ENCODE measurements at places on chromosomes 2 and 18.
A peak's percentile ranks its signal among the peaks of the same experiment; 100 is the strongest.

DNA sequence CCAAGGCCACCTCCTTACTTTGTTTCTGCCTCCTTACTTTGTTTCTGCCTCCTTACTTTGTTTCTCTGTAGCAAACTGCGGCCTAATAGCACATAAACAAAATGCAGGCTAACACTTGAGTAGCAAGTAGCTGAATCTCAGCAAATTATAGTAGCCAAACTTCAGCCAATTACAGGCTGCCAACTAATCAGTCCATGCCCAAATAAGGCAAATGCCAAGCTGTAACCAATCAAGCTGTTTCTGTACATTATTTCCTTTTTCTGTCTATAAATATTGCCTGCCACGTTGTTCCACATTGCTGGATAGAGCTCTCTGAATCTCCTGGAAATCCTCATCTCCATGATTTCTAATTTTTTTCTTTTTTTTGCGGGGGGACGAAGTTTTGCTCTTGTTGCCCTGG is 28.7 kb upstream of the FRZB start:
- no peak for DNase-seq

DNA sequence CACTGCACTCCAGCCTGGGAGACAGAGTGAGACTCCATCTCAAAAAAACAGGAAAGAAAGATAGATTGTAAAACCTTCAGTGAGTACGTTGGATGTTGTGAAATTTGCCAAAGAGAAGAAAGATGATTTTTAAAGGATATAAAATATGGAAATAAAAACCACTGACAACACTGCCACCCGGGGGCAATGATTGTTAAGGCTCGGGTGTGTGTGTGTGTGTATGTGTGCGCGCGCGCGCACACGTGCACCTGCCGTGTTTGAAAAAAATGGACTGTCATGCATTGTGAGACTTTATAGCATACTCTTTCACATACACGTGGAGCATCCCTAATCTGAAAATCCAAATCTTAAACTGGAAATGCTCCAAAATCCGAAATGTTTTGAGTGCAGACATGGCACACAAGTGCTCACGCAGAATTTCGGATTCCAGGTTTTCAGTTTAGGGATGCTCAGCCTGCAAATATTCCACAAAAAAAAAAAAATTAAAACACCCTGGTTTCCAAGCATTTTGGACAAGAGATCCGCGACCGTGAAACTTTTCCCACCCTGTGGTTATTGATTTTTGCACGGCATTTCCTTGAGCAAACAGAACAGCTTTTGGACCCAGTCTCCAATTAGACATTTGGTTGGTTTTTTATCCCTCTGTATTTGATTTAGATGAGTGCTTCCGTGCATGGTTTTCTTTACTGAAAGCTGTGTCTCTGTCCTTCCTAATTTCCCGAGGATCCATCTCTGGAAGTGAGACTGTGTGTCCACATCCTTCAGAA is 269.2 kb downstream of the AGAP1 start:
- DNase-seq: no peak

DNA sequence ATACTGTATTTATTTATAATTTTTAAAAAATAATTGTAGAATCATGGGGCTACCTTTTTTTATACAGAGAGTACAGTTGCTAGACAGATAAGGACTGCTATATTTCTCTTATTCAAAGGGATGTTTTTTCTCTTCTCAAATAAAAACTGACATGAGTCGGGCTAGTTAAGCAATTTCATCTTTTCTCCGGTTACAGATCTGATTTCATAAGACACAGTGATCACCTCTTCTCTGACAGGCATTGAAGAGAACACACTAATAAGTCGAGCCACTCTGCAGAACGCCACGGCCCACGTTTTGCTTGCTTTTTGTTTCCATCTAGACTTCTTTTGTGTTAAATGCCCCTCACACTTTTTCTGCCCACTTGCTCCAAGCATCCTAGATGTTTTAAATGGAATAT is 85.4 kb downstream of the HNRNPLL start:
- DNase-seq: no peak

DNA sequence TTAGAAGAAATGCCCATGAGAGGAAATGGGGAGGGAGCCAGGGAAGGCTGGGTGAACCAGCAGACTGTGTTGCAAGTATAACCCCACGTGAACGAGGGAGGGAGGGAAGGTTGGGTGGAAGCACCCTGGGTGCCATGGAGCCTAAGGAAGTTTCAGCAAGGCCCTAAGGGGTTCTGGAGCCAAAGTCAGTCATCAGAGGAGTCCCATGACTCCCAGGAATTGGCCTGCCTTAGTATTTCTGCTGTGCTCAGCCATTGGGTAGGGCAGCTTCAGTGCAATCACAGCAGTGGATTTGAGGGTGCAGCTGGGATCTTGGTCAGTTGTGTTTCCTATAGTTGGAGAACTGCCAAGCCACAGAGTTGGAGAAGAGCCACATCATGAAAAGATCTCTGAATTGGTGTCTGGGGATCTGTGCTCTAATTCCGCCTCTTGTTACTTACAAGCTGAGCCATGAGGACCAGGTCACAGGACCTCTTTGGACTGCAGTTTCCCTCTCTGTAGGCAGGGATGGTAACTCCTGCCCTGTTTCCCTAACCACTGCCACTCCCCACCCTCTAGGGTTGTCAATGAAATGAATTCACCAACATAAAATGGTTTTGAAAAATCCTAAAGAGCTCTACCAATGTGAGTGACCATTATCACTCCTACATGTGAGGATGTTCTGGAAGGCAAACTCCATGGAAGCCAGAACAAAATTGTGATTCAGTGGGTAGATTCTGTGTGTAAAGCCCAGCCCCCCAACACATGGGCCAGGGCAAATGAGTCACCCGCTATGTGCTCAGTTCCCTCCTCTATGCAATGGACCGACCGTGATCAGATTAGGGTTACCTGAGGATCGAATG is 108.9 kb downstream of the CLIP4 start:
- DNase-seq: peak; percentile 85

- no peak for DNase-seq
Observed at GRCh38 chr2:17918789-17919188, 40.3 kb downstream of the KCNS3 start.

GRCh38 chr2:70796262-70796661 is 5.8 kb upstream of the FIGLA start:
- DNase-seq: no peak

DNA sequence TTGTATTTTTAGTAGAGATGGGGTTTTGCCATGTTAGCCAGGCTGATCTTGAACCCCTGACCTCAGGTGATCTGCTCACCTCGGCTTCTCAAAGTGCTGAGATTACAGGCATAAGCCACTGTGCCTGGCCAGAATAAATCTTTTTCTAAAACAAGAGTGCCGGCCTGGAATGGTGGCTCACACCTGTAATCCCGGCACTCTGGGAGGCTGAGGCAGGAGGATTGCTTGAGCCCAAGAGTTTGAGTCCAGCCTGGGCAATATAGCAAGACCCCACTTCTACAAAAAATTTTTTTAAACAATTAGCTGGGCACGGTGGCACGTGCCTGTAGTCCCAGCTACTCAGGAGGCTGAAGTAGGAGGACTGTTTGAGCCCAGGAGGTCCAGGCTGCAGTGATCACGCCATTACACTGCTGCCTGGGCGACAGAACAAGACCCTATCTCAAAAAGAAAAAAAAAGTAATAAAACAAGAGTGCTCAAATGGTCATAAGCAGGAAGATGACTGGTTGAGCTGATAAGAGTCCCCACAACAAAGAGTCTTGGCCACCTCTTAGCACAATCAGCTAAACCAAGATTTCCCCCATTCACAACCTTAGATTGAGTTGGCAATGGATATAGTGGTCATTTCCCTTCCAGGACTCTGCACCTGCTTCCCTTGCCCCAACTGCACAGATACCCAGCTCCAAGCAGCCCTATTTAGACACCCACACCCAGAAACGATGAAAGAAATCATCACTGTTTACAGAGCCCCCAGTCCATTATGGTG is 5.8 kb upstream of the UCN start:
- DNase-seq: no peak

DNA sequence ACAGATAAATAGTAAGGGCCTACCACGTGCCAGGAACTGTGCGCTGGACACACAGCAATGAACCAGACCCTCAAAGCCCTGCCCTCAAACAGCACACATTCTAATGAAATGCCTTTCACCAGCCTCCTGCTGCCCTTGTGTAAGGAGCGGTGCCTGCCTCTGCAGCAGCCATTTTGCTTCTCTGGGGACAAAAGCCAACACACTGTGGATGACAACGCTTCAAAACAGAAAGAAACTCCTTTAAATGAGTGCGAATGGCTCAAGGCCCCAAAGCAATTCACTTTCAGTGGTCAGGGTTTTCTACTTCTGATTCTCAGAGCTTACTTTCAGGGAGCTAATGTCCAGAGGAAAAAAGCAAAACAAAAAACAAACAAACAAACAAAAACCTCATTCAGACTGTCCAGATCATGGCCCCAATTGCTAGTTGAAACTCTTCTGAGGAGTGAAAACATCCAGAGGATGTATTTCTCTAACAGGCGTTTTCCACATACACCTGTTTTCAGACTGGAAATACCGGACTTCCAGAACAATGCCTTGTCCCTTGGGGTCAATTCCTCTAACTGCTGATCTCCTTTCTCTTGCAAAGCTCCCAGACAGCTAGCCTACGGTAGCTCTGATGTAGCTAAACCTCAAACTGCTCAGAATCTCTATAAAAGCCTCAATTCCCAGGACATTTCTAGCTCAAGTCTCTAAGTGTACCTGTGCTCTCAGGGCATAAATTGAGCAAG is 323.3 kb upstream of the ZNF521 start:
- DNase-seq: no peak

DNA sequence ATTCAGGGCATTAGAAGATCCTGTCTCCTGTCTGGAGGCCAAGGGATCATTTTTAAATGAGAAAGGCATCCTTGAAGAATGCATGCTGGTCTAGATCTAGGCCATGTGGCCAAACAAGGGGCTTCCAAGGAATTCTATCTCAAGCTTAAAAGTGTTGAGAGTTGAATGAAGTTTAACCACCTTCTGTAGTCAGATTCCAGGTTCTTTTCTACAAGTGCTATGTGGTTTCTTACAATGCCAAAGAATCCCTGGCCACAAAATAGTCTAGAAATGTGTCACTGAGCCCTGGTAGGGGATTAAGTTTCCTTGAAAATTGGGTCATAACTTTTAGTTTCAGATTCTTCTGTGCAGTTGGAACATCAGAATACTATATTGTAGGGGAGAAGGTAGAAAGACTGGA is 640.7 kb upstream of the ACVR2A start:
- no peak for DNase-seq

GRCh38 chr18:41789001-41789400 is 166.0 kb upstream of the PIK3C3 start:
- no peak for DNase-seq

DNA sequence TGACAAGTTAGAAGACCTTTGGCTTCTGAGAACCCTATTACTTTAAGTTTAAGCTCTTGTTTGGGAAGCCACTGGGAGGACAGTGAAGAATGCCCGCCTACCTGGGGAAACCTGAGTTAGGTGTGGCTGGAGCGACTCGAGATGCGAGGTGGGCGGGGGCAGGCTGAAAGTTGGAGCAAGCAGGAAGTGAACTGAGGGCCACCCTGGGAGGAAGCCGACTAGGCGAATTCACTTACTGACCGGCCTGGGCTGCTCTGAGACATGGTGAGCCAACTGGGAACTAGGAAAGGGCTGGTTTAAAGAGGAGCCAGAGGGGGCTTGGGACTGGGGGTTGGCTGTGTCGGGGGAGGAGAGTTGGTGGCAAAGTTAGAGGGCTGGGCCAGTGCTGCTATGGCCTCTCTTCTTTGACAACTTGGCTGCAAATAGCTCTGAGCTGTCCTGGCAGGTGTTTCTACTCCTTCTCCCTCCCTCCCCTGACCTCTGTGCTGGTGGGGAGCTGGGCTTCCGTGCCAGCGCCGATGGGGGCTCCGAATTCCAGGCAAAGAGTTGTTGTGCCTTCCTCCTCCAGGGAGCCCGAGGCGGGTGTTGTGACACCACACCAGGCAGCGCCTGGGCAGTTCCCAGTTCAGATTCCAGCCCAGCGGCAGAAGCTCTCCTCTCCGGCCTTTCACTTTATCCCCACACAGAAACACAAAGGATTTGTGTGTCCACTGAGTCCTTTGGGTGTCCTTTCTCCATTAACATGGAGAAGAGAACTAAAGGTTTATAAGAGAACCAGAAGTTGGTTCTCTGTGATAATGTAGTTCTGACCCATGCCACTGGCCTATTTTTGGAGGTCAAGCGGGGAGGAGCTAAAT is at the start of gene VAMP8:
VAMP8 (plus strand) TSS at position 201 of the 857 bp plus-strand sequence; CDS start at position 262, 61 bp downstream.
- peak; percentile 89 for DNase-seq

DNA sequence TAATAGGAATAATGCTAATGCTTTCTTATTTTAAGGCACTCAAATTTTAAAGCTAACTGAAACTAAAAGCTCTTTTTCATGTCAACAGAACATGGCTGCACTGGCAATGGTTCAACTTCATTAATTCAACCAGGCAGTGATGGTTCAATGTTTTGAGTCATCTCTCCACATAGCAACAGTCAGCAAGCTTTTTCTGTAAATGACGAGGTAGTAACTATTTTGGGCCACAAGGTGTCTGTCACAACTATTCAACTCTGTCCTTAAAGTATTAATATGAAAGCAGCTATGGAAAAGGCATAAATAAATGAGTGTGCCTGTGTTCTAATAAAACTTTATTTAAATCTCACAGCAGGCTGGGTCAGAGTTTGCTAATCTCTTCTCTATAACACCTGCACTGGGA is 1425.6 kb upstream of the PIK3C3 start:
- no peak for DNase-seq

GRCh38 chr2:149064365-149064841 is 25.9 kb downstream of the LYPD6B start:
- DNase-seq: no peak

DNA sequence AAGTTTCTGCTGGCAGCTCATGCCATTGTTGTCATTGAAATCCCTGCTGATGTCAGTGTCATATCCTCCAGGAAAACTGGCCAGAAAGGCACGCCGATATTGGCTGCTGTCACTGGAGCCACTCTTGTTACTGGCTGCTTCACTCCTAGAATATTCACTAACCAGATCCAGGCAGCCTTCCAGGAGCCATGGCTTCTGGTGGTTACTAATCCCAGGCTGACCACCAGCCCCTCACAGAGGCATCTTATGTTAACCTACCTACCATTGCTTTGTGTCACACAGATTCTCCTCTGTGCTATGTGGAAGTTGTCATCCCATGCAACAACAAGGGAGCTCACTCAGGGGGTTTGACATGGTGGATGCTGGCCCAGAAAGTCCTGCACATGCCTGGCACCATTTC is 27.0 kb upstream of the MTX2 start:
- DNase-seq: no peak

GRCh38 chr2:30987566-30987965 is 150.7 kb downstream of the GALNT14 start:
- DNase-seq: no peak

- no peak for DNase-seq
Observed at GRCh38 chr2:191059308-191059707, 45.3 kb upstream of the STAT1 start.

All from RWPE2 (cell line).